NCI-H524 (cell line): ENCODE measurements at places on chromosomes 3 and 15.
A peak's percentile ranks its signal among the peaks of the same experiment; 100 is the strongest.

DNA sequence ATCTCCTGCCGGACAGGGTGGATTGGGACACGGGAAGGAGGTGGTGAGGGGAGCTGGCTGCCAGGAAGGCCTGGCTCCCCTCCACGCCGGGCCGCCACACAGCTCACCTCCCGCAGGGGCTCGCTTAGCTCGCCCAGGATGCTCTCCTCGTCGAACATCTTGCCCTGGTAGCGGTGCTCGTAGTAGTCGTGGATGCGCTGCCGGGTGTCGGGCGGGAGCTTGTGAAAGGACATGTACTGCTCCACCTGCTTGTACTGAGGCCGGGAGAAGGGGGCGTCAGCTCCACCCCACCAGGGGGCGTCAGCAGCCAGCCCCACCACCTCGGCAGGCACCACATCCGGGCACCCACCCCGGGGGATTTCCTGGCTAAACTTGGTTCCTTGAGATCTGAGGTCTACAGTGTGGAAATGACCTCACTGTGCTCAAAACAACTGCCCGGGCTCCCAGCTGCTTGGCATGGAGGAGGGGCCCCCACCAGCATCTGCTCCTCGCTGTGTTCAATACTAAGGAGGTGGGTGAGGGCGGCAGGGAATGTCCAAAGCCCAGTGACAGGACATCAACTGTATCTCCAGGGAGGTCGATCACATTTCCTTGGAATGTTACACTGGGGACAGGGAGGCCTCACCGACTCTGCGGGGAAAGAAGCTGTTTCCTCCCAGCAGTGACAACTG is 43.4 kb downstream of the HCN4 start:
- DNase-seq = peak; percentile 61

GRCh38 chr15:47218295-47218694 is 499.0 kb upstream of the SEMA6D start:
- DNase-seq = no peak

DNA sequence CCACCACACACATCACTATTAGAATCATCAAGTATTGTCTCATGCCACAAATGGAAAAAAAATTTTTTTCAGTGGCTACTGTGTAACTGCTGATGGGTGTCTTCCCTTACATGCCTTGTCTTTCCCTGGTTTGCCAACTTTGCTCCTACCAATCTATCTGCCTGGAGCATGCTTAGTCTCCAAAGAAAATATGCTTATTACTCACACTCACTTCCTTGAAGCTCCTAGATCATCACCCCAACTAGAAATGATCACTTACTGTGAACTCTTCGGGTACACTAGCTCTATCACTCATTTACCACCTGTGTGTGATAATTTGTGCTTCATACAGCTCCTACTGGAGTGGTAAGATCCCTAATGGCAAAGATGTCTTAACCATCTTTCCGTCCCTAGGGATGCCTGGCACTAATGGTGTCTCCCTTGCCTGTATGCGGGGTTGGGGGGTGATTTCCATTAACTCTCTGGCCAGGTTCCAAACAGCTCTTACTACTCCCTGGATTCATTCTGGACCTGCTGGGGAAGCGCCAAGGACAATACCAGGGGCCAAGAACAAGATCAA is 799 bp downstream of the VPS33B start:
- peak; percentile 18 for DNase-seq

DNA sequence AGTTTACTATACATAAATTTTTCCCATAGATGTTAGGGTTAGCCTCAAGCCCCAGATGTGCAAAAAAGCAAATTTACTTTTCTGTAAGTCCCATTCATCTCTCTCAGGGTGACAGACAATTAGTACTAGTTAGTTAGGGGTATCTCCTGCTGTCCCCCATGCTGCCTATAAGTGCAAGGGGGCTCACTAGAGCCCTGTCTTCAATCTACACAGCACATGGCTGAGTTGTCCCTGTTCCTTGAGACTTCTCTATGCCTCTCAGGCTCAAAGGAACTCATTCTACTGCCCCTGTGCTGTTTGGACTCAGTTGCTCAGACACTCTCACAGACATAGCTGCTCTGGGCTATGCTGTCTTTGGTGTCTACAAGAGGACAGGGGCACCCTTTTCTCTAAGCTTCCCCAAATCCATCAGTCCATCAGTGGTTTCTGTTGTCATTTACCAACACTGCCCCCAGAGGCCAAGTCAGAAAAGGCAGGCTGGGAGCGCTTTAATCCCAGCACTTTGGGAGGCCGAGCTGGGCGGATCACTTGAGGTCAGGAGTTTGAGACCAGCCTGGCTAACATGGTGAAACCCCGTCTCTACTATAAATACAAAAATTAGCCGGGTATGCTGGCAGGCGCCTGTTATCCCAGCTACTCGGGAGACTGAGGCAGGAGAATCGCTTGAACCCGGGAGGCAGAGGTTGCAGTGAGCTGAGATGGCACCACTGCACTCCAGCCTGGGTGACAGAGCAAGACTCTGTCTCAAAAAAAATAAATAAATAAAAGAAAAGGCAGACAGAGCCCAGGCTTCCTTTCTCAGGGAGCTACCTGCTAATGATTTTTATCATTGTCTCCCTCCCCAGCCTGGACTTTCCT is 31.4 kb upstream of the PRTG start:
- DNase-seq = peak; percentile 19

- no peak for DNase-seq
Measured at GRCh38 chr15:50113992-50114780, 4.8 kb downstream of the ATP8B4 start.

DNA sequence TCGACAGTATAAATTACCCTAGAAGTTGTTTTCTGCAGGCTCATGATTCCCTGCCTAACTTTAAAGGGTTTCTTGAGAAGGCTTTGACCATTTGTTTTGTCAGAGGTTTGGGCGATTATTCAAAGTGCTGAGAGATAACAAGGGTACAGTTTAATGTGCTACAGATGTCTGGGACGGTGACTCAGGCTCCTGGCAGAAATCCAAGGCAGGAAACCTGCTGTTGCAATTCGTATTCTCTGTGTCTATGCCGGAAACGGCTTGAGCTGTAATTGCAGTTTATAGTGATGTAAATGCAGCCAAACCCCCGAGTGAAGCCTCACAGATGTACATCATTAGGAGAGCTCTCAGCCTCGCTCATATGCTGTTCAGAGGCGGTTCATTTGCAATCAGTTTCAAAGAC is 65.6 kb downstream of the SYNPR start:
- DNase-seq = peak; percentile 98

DNA sequence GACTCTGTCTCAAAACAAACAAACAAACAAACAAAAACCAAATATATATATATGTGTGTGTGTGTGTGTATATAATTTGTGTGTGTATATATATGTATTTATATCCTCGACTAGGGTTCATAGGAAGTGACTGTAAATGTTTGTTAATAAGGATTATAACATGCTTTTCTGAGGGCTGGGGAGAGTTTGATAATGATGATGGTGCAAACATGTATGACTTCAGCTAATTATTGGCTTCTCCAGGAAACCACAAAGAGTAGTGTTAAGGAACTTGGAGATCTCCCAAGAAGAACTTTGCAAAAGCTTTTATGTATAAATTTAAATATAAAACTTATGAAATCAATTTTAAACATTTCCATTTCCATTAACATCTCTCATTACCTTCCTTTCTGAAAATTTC is 3.9 kb upstream of the OPA1 start:
- DNase-seq = no peak

GRCh38 chr15:63601704-63602185 is 4.6 kb downstream of the FBXL22 start:
- DNase-seq = peak; percentile 88

- DNase-seq = no peak
Measured at GRCh38 chr15:35680951-35681350, 135.0 kb upstream of the DPH6 start.

DNA sequence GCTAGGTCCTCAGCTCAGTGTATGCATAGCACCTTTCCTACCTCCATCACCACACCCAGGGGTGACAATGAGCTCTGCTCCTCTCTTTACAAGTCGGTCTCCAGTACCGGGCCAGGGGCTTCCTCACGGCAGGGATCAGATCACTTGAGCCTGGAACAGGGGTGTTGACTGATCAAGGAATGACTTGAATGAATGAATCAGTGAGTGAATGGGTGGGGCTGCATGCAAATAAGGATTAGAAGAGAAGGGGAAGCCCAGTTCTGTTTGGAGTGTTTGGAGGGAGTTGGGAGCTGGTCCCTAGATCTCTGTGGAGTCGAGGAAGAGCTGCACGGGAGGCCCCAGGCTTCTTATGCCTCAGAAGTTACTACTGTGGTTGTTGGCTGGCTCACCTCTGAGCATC is 87.0 kb downstream of the TMEM266 start:
- DNase-seq = no peak

DNA sequence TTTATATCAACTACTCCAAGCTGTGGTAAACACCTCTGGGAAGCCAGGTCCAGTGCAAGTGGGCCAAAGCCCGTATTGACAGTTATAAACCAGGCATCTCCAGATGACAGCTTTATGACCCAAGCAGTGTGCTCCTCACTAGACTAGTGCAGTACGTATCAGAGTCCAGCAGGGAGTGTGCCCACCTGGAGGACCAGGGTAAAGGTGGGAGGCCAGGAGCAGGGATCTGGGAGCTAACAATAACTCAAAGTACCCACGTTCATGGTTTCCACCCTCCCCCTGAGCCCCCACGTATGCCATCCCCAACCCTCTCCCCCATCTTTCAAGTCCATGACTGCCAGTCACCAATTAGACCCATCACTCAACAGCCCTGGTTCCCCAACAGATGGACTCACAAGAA is 27.0 kb upstream of the ALDH1A3 start:
- no peak for DNase-seq

GRCh38 chr3:126654571-126655383 is at the start of gene TXNRD3:
TSS of gene TXNRD3 (minus strand) at chr3:126655124.
- peak; percentile 59 for DNase-seq

DNA sequence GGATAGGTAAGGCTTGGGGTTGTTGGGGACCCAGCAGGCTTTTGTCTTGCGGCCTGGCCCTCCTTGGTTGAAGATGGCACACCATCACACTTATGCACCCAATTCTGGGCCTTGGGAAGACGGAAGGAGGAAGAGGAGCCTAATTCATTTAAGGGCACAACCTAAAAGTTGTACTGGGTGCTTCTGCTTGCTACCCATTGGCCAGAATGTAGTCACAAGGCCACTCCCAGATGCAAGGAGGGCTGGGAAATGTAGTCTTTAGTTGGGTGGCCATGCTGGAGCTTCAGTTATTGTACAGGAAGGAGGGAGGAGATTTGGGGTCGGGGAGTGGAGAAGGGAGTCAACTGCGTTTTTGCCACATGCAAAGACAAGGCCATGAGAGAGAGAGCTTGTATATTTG is 109.2 kb downstream of the TMEM266 start:
- DNase-seq = peak; percentile 58

- DNase-seq = no peak
Measured at GRCh38 chr3:81164806-81165205, 596.6 kb downstream of the GBE1 start.

DNA sequence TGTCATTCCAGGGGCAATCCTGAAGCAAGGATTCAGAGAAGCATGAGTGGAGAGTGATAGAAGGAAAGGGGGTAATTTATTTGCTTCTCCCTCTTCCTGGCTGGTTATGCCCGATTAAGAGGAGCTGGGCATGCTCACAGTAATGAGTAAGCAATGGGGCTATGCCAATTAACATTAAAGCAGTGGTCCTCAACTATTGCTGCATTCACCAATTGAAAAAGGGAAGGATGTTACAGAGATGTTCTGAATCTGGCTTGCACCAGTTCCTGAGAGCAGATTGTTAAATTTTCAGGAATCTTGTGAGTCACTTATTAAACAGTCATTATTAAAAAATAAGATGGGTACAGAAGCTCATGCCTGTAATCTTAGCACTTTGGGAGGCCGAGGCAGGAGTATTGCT is 85.9 kb upstream of the ZBTB20 start:
- no peak for DNase-seq

GRCh38 chr3:42849017-42849416 is 26.7 kb downstream of the CYP8B1 start:
- no peak for DNase-seq

DNA sequence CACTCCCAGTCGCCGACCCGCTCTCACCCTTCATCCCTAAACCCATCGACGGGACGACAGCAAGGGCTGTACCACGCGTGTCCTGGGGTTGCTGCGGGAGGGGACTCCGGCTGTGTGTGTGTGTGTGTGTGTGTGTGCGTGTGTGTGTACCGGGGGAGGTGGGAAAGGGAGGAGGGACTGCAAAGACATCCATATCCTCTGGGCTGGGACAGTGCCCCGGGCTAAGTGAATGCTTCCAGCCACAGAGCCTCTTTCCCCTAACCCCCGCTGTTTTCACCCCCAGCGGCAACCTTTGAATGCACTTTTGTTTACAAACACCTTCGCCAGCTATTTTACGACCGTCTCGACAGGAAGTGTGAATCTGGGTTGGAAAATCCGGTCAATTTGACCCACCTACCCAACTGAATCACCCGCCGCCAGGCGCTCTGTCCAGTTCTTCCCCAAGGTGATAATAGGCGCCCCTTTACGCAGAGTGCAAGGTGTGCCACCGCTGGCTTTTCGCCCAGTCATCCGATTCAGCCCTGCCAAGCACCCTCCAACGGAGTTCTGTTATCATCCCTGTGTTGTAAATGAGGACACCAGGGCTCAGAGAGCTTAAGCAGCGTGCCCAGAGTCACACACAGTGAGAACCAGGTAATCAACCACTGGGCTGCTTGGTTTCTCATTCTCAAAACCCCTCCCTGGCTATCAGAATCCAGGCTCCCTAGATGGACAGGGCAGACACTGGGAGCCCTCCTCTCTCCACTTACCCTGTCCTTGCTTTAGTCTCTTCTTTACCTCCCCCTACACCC is 739 bp upstream of the AMOTL2 start:
- DNase-seq = peak; percentile 43

DNA sequence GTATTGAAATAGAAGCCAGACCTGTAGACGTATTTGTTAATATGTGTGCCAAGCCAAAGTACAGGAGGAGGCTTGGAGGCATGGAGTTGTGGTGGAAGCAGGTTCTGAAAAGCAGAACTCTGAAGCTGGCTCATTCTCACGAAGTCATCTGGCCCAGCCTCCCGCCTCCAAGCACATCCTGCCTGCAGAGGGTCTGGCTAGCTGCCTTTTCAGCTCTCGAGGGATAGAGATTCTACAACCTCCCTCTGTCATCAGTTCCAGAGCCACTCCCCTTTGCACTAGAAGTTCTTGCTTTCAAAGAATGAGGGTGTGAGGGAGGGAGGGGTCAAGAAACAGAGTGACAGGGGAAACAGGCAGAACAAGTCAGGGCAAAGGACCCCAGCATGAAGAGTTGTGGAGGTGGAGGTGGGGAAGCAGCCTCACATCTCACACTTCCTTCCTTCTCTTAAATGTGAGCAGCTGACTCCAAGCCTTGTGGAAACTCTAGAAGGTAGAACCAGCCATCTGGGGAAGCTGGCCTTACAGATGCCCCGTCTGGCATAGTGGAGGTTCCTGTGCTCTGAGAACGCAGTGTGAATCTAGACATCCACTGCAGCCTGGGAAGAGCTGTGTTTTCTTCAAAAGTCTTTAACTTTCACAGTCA is 95.3 kb downstream of the SLC49A4 start:
- no peak for DNase-seq

- peak; percentile 79 for DNase-seq
Measured at GRCh38 chr15:65368302-65369211, 9.2 kb downstream of the IGDCC3 start.

DNA sequence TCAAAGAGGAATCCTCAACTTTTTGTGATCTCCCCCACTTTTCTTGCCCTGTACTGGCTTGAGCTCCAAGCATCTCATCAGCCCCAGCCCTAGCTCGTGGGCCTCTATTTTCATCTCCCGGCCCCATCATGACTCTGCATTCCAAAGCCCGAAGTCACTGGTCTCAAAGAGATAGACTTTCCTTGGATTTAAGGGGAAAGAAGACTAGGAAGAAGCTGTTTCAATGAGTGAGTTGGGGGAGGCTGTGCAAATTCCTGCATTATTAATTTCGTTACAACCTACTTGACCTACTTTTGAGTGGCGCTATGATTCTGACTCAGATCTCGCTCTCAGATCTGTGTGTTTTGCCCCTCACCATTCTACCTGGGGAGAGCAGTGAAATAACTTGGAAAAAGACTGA is 266.6 kb upstream of the TBL1XR1 start:
- no peak for DNase-seq
